ENCODE measurements at places on chromosomes 11 and 22.
A peak's percentile ranks its signal among the peaks of the same experiment; 100 is the strongest.

- DNase-seq, result no peak
Measured at GRCh38 chr11:1863352-1864216, 10.7 kb downstream of the LSP1 start.

- no peak for DNase-seq
Measured at GRCh38 chr11:1055109-1055703, 18.7 kb upstream of the MUC6 start.

- DNase-seq, result no peak
Measured at GRCh38 chr22:19880786-19881569, 26.3 kb upstream of the GNB1L start.

- DNase-seq, result peak; percentile 82
Measured at GRCh38 chr22:37282385-37282677, at the start of gene CYTH4. Gene CYTH4, plus strand, starts transcription at chr22:37282508. Its CDS starts 62 bp downstream, at chr22:37282570.

- DNase-seq, result no peak
Measured at GRCh38 chr22:24216541-24217209, 28.2 kb downstream of the GGT5 start.

- no peak for DNase-seq
Measured at GRCh38 chr22:45742866-45743450, 71.3 kb downstream of the ATXN10 start.

GRCh38 chr11:93289782-93290463 lies 40.6 kb upstream of the DEUP1 start:
- DNase-seq, result no peak

- DNase-seq, result no peak
Measured at GRCh38 chr11:122149202-122149601, 33.2 kb upstream of the BLID start.

DNA sequence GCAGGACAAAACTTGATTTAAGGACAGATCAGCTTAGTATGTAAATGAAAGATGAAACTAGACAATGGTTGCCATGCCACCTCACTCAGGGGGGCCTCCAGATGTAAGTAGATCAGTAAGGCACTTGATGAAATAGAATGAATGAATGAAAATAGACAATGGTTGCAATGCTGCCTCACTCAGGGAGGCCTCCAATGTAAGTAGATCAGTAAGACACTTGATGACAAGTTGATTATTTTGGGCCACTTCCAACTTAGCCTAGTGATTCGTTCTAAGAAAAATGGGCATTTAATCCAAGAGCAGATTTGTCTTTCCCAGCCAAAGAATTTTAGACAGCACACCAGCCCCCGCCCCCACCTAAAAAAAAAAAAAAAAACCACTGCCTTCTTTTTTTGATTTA lies 19.2 kb upstream of the SLC5A12 start:
- no peak for DNase-seq

GRCh38 chr22:19466848-19467752 lies 11.9 kb downstream of the UFD1 start:
- DNase-seq, result no peak

- DNase-seq, result no peak
Measured at GRCh38 chr11:19846654-19847305, 134.1 kb downstream of the NAV2 start.

GRCh38 chr22:24497841-24498258 lies 2.7 kb downstream of the UPB1 start:
- DNase-seq, result no peak

DNA sequence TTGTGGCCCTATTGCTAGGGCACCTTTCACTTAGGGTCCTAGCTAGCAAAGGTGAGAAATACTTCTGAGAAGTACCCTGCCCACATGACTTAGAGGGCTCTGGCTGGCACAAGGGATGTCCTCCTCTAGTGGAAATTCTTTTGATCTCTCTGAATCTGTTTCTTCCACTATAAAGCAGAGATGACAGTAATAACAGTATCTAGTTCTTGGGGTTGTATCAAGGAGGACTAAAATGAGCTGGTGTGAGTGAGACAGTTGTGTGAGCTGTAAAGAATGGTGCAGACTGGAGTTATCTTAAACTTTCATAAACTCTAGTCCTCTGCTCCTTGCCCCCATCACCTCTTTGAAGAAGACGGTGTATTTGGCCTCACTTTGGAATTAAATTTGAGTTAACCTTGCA lies 157.8 kb upstream of the PLET1 start:
- DNase-seq, result no peak

GRCh38 chr22:41561335-41561734 lies 525 bp downstream of the CSDC2 start:
- DNase-seq, result no peak

GRCh38 chr11:102966011-102966410 lies 10.5 kb upstream of the MMP13 start:
- no peak for DNase-seq

- no peak for DNase-seq
Measured at GRCh38 chr11:4025967-4026324, 68.7 kb upstream of the RRM1 start.

DNA sequence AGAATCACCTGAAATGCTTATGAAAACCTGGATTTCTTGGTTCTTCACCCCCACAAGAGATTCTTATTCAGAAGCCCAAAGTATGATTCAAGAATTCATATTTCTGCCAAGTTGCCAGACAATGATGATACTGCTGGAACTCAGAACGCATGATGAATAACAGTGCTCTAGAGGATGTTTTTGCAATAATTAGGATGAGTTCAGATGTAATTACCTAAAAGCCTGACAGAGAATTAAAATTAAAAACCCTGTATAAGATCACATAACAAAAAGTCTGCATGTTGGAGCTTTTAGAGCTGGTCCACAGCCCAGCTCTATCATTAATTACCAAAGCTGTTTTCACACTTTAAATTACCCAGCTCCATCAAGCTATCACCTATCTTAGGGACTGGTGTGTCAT lies 211.8 kb downstream of the LUZP2 start:
- DNase-seq, result no peak

- DNase-seq, result no peak
Measured at GRCh38 chr11:111406091-111406490, 27.0 kb upstream of the POU2AF1 start.

- peak; percentile 64 for DNase-seq
Measured at GRCh38 chr11:2387266-2387987, 10.3 kb downstream of the CD81 start.

DNA sequence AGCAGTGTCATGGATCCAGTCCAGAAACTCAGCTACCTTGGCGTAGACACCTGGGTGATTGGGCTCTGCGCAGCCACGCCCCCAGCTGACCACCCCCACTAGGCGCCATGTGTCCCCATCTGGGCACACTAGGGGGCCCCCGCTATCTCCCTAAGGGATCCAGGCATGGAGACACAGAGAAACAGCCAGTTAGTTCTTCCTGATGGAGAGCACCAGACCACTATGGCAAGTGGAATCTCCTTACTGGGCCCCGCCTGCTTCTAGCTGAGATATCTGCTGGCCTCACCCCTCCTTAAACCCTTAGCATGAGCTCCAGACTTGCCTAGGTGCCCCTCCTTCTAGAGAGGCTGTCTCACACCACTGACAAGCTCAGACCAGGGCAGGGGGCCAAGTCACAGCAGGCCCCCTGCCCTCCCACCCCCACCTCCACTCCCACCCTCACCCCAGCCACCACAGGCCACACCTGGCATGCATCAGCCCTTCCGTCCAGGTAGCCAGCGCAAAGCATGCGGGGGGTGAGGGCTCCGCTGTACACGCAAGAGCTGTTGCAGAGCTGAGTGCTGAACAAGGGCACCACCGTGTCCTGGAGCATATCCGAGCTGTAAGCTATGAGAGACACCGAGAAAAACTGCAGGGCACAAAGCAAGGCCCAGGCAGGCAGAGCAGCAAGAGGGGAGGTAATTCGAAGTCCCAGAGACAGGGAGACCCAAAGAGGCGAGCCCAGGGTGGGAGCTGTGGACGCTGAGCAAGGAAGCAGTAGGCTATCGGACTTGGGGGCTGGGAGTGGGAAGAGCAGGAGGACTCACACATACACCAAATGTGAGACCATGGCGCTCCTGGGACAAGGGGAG lies 16.1 kb downstream of the TMPRSS5 start:
- no peak for DNase-seq

DNA sequence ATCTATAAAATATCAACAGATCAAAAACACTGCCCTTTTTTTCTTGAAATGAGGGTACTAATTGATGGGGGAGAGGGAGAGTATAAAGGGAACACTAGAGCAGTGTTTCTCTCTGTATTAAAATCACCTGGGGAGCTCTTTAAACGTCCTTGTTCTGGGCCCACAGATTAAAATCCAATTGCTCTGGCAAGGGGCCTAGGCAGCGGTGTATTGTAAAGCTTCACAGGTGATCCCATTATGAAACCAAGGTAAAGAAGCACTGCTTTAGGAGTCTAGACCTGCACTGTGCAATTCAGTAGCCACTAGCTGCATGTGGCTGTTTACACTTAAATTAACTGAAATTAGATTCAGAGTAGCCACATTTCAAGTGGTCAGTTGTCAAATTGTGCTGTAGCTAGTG lies 3.0 kb downstream of the AQP11 start:
- DNase-seq, result no peak

- no peak for DNase-seq
Measured at GRCh38 chr22:46033256-46034200, 56.6 kb upstream of the WNT7B start.

DNA sequence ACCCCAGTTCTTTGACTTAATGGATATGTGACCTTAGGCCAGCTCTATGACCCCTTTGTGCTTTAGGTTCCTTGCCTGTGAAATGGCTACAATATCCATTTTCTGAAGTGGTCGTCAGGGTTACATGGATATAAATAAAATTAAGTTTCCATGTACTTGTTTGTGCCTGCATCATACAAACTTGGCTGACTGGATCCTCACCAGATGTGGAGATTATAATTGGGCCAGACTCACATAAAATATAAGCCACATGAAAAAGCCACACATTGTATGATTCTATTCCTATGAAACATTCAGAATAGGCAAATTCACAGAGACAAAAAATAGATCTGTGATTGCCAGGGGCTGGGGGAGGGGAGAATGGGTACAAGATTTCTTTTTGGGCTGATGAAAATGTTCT lies 100.9 kb upstream of the USP47 start:
- no peak for DNase-seq

DNA sequence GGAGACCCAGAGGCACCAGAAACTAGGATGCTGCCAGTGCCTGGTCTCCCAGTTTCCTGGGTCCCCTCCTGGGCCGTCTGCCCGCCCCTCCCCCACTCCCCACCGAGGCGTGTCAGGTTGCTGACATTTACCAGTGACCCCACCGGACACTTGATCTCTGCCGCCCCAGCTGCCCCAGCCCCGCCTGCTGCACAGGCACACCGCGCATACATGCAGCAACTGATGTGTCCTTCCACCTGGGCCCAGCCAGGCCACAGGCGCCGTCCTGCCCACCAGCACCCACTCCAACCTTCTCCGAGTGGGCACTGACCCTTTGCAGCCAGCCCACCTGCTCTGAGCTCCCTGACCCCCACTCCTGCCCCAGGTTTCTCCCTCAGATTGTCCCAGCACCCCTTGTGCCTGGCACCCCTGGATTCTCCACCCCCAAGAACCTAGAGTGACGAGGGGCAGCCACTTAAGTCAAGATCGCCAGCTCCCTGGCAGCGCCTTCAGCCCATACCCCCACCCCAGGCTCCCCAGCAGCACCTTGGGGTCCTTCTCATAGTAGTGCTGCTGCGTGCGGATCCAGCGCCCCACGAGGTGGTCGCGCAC lies 548 bp downstream of the PYGM start:
- DNase-seq, result no peak

DNA sequence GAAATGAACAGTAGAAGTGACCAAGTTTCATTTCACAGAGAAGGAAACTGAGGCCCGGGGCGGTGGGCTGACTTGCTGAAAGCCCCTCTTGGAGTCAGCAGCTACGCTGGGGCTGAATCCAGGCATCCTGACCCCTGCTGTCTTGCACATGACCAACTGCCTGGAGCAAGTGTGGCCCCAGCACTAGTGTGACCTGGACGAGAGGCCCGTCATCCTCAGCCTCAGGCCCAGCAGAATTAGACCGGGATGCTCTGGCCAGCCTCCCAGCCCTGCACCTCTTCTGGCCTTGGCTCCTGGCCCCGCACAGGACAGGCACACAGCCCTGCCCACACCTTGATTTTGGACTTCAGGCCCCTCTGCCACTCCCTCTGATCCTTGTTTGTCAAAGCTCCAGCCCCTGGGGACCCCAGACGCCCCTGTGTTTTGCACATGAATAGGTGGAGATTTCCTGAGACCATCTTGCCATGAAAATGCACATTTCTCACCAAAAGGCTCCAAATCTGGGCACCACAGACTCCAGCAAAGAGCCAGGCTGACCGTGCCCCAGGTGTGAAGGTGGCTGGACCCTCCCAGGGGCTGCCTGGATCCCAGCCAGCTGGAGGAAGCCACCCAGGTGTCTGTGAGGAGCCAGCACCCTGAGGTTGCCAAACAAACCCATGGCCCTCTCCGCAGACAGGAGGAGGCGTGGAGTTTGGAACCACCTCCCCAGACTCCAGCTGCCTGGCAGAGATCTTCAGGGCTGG lies 24.9 kb downstream of the FGF4 start:
- no peak for DNase-seq

- DNase-seq, result peak; percentile 45
Measured at GRCh38 chr11:10858439-10859325, 829 bp upstream of the ZBED5 start.

GRCh38 chr22:27624705-27625104 lies 176.9 kb downstream of the MN1 start:
- no peak for DNase-seq

DNA sequence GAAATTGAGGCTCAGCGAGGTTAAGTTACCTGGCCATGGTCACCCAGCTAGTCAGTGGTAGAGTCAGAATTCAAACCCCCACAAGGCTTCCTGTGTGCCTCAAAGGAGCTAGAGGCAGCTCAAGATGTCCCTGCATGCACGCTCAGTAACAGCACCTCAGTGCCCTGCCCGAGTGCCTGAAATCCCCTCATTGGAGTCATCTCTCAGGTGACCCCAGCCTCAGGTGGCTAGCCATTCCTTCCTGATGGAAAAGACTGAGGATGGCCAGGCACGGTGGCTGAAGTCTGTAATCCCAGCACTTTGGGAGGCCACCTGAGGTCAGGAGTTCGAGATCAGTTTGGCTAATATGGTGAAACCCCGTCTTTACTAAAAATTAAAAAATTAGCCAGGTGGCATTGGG lies 36.9 kb downstream of the LIF start:
- peak; percentile 11 for DNase-seq

GRCh38 chr11:4766420-4767043 lies 3.2 kb downstream of the OR51F1 start:
- no peak for DNase-seq

DNA sequence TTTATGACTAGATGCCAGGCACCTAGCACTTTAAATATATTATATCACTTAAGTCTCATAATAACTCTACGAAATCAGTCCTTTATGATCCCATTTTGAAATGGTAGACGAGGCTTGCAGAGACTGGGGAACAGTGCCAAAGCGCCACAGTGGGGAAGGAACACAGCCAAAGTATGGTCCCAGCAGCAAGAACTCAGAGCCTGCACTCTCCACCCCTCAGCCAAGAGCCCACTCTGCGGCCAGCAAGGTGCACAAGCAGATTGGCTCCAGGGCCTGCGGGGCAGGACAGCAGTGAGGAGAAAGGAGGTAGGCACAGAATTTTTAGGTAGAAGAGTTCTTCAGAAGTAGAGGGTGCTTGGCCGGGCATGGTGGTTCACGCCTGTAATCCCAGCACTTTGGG lies 61.4 kb downstream of the NRXN2 start:
- no peak for DNase-seq

- DNase-seq, result no peak
Measured at GRCh38 chr22:27870234-27871191, 48.5 kb downstream of the PITPNB start.

Measured in GM13976 (cell line).